ENCODE measurements at places on chromosomes 3 and 15. TPM values are rescaled to one million over a fixed set of nuclear protein-coding genes. Genes with fewer than 3 reads are reported as not detected.

- DNase-seq, result no peak
Measured at GRCh38 chr3:10395671-10396070, 74.8 kb upstream of the SEC13 start.

DNA sequence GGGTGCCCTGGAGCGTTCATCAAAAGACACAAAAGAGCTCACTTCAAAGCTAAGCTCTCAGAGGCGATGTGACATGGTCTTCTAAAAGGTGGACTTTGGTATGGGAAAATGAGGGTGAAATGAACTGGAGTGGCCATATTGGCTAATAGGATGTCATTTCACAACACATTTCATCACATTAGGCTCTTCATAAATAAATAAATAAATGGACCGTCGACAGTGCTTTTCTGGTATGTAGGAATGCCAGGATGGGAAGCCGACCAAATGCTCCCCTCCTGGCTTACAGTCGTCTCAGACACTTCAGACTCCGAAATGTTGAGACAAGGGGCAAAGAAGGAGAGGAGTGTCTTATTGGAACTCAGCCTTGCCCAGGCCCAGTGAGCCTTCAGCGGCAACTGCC, 383.0 kb downstream of the NTRK3 start:
- DNase-seq, result no peak

DNA sequence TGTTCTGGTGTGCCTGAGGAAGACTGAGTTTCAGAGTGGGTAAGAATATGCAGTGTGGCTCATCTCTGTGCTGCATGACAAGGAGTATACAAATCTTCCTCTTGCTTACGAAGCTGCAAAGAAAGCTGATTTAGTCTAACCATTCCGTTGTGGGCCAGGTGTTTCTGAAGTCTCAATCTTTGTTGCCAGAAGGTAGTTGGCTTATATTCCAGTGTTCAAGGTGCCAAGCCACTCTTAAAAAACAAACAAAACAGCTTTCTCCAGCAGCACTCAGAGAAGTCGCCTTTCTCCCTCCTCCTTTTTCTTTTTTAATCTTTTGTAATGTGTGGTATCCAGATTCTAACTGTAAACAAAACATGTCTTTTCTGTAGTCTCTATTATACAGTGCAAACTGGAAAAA, 872.4 kb downstream of the NAALADL2 start:
- no peak for DNase-seq

DNA sequence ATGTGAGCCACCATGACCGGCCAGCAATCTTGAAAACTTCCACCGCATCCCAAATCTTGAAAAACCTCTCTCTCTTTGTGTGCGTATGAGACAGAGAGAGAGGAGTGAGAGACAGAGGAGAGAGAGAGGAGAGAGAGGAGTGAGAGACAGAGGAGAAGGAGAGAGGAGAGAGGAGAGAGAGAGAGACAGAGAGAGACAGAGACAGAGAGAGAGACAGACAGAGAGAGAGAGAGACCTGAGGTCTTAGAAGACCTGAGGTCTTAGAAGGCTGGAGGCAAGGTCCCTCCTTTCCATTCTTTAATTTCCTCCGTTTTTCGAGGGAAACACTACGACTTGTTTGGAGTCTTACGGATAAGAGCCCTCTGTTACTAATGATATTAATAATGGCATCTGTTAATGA, 39.5 kb downstream of the TMEM40 start:
- no peak for DNase-seq

- DNase-seq, result no peak
Measured at GRCh38 chr3:89690646-89691045, 583.2 kb downstream of the EPHA3 start.

DNA sequence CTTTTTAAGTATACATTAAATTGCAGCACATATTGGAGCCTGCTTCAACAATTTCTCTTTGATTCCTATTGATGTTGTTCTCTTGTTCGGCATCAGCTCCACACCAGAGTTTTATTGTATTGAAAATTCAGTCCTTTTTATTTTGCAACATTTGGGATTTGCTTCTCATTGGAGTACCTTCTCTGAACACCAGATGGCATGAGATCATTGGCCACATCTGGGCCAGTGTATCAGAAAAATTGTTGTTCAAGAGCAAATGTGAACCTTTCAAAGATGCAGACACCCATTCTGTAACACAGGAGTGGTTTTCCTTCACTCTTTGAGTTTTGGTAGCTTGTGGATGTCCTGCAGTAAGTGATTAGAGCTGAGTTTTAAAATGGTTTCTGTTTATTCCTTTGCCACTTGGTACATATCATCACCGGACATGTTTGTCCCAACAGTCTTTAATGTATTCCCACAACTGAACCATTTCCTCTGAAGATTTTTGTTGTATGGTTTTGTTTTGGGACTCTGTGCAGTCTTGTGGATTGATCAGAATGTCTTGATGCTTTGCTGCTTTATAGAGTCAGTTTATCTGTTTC, 96.1 kb downstream of the MCTP2 start:
- DNase-seq, result peak; percentile 29

GRCh38 chr3:195410546-195410945, 32.3 kb downstream of the ACAP2 start:
- no peak for DNase-seq

GRCh38 chr3:8524249-8524648, 22.6 kb downstream of the LMCD1 start:
- DNase-seq, result no peak

- no peak for DNase-seq
Measured at GRCh38 chr3:124282751-124283651, 291.1 kb upstream of the ROPN1 start.

- DNase-seq, result no peak
Measured at GRCh38 chr15:60914360-60914759, 314.7 kb downstream of the RORA start.

DNA sequence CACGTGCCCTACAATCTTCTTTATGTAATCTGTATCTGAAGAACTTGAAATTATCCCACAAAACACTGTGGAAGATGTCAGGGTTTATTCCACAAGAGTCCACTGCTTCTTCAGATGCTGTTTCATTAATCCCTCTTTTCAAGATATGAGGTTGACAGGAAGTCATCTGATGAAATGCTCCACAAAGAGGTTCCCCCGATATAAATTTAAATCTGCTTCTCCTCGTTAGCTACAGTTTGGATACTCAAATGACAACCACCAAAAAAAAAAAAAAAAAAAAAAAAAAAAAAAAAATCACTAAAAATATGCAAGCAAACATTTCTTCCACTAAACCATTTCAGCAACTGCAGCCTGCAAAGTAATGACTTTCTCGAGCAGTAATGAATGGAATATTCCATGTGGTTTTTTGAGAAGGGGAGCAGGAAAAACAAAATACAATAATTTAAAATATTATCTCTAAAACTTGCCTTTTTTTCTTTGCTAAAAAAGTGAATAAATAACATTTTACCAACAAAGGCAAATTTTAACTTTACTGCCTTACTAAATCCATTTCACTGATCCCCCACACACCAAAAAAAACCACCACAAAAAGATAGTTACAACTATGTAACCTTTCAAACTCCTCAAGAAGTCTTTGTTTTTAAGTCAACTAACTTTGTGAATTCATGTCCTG, 37.8 kb downstream of the DLG1 start:
- DNase-seq, result no peak

DNA sequence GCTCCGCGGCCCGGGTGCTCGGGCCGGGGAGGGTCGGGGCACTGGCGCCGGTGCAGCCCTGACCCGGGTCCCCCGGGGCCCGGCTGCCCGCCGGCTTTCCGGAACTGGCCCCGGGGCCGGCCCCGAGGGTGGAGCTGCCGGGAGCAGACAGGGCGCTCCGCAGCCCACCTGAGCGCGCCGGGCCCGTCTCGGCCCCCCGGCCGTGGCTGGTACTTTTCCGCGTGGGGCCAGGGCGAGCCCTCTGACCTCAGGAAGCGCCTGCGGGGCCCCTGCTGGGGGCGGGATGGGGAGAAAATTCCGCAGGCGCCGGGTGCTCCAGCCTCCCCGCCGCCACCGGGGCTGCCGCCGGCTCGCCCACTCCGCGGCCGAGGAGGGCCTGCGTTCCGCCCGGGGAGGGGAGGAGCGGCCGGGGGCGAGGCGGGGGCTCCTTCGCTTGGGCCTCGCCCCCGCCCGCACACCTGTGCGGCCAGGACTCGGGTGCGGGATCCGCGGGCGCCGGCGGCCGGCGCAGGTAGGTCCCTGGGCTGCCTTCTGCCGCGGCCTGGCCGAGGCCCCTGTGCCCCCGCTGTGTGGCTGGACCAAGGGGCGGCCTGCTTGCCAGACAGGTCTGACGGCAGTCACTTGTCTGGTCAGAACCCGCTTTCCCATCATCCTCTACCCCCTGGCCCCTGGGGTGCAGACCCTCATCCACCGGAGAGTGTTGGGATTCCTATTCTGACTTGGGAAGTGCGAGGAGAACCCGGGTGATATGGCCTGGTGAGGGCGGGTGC, 3.5 kb downstream of the FURIN start:
- DNase-seq, result no peak

- no peak for DNase-seq
Measured at GRCh38 chr3:34008836-34009809, 210.7 kb downstream of the PDCD6IP start.

- no peak for DNase-seq
Measured at GRCh38 chr15:69926721-69927120, 171.0 kb downstream of the TLE3 start.

DNA sequence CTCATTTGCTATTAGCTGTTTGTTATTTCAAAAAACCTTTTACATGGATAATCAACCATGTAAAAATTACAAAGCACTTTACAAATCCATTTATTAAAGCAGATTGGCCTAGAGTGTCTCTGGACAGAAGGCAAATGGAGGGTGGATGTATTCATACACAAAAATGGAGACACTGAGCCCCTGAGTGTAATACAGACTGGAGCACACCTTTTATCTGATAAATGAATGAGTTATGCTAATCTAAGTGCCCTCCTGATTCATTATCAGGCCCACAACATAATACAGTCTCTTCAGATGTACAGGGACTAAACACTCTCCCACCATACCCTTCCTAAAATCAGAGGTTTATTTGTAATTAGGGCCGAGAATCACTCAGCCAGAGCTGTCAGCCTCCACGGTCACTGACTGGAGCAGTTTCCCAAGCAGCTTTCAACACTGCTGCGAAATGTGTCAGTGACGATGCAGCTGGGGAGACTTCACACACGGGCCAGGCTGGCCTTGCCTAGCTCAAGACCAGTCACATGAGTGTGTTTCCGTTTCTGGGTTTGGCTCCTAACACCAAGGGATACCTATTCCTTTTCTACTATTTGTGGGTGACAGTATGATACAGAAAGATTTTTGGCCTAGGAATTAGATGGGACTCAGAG, 271.8 kb downstream of the ZIC1 start:
- no peak for DNase-seq

GRCh38 chr3:197595470-197596185, 39.9 kb upstream of the BDH1 start:
- no peak for DNase-seq

GRCh38 chr3:167565489-167565888, 88.3 kb downstream of the WDR49 start:
- no peak for DNase-seq

GRCh38 chr3:67460841-67461510, 193.4 kb downstream of the SUCLG2 start:
- DNase-seq, result no peak

DNA sequence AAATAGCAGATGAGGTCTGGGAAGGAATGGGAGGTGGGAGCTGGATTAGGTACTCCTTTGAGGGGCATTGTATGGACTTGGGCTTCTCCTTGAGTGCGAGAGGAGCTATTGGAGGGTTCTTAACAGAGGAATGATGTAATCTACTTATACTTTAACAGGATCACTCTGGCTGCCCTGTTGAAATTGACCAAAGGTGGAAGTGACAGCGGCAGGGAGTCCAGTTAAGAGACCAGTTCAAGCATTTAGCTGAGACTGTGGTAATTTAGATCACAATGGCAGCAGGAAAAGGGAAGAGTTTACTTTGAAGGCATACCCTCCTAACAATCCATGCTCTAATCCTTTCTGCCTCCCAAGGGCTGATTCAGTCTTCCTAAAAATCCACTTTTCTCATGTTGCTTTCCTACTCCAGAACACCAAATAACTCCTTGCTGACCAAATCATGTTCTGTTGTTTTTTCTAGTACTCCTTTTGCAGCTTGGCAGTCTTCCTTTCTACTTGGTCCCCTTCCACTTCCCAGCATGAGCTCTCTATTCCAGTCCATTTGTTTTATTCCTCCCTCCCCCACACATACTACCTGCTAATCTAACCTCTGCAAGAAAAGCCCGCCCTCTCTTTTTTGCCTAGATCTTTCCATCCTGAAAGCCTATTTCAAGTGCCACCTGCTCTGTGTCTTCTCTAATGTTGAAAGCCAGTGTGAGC, 139.4 kb downstream of the NECTIN3 start:
- DNase-seq, result no peak

- no peak for DNase-seq
Measured at GRCh38 chr3:50095352-50095998, 6.8 kb downstream of the RBM5 start.

DNA sequence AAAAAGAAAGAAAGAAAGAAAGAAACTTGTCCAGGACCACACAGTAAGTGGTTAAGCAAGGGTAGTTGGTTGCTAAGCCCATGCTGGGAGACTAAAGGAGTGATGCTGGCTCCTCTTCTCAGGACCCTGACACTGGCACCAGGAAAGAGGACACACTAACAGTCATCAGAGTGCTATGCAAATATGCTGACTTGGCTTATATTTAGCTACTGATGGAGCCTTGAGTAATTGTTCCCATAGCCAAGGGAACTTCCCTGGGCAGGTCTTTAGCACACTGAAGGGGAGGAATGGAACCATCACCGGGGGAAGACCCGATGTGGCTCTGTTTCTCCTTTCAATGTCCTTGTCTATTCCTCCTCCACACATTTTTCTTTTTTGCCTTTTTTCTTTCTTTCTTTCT, 6.2 kb downstream of the TMEM40 start:
- no peak for DNase-seq

DNA sequence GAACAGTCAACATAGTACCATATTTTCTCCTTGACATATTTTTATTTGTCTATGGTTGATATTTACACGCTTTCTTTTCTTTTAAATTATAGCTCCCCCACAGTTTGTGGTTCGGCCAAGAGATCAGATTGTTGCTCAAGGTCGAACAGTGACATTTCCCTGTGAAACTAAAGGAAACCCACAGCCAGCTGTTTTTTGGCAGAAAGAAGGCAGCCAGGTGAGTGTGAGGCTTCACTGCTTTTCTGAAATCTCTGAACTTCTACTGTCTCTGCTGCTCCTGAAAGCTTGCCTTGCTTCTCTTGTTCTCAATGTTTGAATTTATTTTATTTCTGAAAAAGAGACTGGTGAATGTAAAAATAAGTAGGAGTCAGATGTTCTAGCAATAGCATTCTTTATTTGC, 506.3 kb downstream of the ROBO2 start:
- no peak for DNase-seq

ZNF501 gene
- 1.4 TPM for polyA plus RNA-seq

MAN2C1 gene
- polyA plus RNA-seq, result 62.6 TPM

TRPM1 gene
- polyA plus RNA-seq, result not detected

TTC21A gene
- 1.6 TPM for polyA plus RNA-seq

VPS33B gene
- 13.9 TPM for polyA plus RNA-seq

FAM3D gene
- polyA plus RNA-seq, result not detected

SNX22 gene
- polyA plus RNA-seq, result 2.3 TPM

TMEM266 gene
- 0.03 TPM for polyA plus RNA-seq

SLC9A9 gene
- not detected for polyA plus RNA-seq

AHSG gene
- 25,909 TPM for polyA plus RNA-seq

NDN gene
- polyA plus RNA-seq, result not detected

TEX264 gene
- polyA plus RNA-seq, result 59.2 TPM

GBE1 gene
- polyA plus RNA-seq, result 36.1 TPM

All from HepG2 (cell line).